ENCODE measurements at places on chromosomes 12 and 14. TPM values are rescaled to one million over a fixed set of nuclear protein-coding genes. Genes with fewer than 3 reads are reported as not detected.

DNA sequence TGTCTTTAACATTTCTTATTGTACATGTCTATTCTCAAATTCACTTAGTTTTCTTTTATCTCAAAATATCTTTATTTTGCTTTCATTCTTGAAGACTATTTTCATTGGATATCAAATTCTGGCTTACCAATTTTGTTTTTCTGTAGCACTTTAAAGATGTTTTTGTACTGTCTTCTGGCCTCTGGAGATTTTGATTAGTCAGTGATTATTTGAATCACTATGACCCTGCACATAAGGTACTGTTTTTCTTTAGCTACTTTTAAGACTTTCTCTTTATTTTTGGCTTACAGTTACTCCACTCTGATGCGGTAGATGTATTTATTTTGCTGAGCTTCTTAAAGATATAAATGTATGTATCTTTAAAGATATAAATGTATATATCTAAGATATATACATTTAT is 49.6 kb downstream of the MYRFL start:
- H3K4me1 ChIP-seq = no peaks in the 10 kb centered on the region
- DNase-seq = no peak
- H3K27me3 ChIP-seq = peaks cover 1% of the 10 kb centered on the region
- no peaks in the 10 kb centered on the region for H3K36me3 ChIP-seq

- DNase-seq = no peak
- H3K4me3 ChIP-seq = no peak overlapping the region
- peaks cover 11% of the 10 kb centered on the region for H3K36me3 ChIP-seq
- peaks cover 2% of the 10 kb centered on the region for H3K4me1 ChIP-seq
- no peak overlapping the region for H3K27ac ChIP-seq
These were observed 179.3 kb upstream of the BTG1 start for GRCh38 chr12:92324849-92325500.

GRCh38 chr12:119634743-119635142 is 33.2 kb upstream of the PRKAB1 start:
- no peak overlapping the region for H3K27ac ChIP-seq
- no peaks in the 10 kb centered on the region for H3K4me1 ChIP-seq
- H3K36me3 ChIP-seq = no peaks in the 10 kb centered on the region
- H3K4me3 ChIP-seq = no peak overlapping the region
- H3K27me3 ChIP-seq = peaks cover 3% of the 10 kb centered on the region

The PIANP gene
- 48.8 TPM for total RNA-seq

DNA sequence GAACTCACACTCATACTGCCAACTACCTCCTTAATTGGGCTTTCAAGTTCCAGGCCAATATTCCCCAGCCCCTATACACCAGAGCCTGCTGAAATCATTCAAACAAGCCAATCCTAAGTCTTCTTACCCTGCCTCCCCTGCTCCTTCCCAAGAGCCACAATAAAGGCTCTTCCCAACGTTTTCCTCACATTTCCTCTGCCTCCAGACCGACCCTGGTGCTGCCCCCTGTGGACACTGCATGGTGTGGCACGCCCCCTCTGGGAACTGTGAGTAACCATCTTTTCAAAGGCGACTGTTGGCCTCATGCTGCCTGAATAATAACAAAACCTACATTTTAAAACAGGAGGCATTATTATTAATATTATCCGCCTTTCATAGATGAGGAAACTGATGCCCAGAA is 111.6 kb upstream of the NOS1 start:
- H3K36me3 ChIP-seq = no peaks in the 10 kb centered on the region
- no peaks in the 10 kb centered on the region for H3K4me1 ChIP-seq
- H3K4me3 ChIP-seq = no peak overlapping the region
- H3K27me3 ChIP-seq = no peaks in the 10 kb centered on the region

DNA sequence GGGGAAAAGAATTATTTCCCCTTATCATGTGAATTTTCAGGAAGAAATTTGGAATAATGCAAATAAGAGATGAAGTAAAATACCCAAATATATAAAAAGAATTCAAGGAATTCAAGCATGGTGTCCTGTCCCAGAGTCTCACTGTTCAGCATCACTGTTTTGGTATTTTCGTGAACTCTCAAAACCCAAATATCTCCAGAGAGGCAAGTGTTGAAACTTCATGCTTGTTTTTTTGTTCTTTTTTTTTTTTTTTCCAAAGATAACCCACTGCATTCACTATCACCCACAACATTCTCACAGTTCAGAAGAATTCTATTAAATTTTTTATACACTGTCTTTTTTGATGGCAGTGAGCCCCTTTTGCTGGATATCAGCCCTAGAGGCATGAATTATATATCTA is 354.9 kb downstream of the DIO2 start:
- no peak for DNase-seq
- no peaks in the 10 kb centered on the region for H3K4me1 ChIP-seq
- no peak overlapping the region for H3K4me3 ChIP-seq
- H3K36me3 ChIP-seq = no peaks in the 10 kb centered on the region

DNA sequence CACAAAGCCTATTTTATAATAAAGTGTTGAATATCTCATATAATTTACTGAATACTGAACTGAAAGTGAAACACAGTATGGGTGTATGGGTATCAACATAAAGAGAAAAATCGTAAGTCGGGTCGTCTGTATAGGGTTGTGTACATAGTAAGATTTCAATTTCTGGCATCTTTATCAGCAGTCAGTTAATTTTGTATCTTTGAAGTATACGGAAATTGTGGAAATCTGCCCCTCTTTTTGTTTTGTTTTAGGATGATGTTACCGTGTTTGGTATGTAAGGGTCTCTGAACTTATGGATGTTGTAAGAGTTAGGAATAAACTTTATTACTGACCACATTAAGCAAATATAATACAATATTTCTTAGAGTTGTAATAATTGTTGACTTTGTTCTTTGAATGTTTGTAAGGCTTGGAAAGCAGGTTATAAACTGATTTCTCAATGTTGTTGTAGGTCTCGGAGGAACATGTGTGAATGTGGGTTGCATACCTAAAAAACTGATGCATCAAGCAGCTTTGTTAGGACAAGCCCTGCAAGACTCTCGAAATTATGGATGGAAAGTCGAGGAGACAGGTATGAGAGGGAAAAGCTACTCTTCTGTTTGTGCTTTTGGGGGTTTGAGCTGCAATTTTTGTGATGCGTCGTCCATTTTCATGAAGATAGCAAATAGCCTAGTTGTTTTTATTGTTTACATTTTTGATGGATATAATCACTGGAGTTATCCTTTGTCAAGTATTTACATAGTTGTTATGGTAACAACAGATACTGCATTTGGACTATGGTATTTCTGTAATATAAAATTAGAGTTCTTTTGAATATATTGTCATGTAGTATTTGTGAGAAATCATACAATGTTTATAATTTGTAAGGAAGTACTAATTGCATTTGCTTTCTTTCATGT is 12.0 kb downstream of the EID3 start:
- no peaks in the 10 kb centered on the region for H3K27me3 ChIP-seq
- H3K4me1 ChIP-seq = no peaks in the 10 kb centered on the region
- H3K36me3 ChIP-seq = no peaks in the 10 kb centered on the region
- H3K4me3 ChIP-seq = no peak overlapping the region
- H3K27ac ChIP-seq = no peak overlapping the region

The PMEL gene
- total RNA-seq = 851 TPM

DNA sequence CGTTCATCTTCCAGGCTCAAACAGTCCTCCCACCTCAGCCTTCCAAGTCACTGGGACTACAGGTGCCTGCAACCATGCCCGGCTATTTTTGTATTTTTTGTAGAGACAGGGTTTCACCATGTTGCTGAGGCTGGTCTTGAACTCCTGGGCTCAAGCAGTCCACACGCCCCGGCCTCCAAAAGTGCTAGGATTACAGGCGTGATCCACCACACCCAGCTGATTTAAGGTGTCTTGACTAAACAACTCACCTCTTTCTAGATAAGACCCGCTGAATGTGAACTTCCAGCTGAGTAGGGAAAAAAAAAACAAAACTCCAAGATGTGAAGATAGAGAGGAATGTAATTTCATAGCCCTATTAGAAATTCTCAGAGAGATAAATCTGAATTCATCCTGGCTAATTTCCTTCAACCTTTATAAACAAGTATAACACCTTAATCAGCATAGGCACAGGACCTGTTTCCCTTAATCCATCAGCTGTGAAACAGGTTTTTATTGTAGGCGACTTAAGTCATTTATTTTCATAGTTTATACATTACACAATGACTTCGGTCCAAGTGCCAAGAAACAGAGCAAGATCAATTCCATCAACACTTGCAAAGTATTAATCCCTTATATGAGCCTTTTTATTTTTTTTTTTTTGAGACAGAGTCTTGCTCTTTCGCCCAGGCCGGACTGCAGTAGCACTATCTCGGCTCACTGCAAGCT is 51.5 kb downstream of the HCAR2 start:
- no peak for DNase-seq
- H3K36me3 ChIP-seq = no peaks in the 10 kb centered on the region
- H3K27me3 ChIP-seq = no peaks in the 10 kb centered on the region
- no peaks in the 10 kb centered on the region for H3K4me1 ChIP-seq
- no peak overlapping the region for H3K27ac ChIP-seq
- no peak overlapping the region for H3K4me3 ChIP-seq

DNA sequence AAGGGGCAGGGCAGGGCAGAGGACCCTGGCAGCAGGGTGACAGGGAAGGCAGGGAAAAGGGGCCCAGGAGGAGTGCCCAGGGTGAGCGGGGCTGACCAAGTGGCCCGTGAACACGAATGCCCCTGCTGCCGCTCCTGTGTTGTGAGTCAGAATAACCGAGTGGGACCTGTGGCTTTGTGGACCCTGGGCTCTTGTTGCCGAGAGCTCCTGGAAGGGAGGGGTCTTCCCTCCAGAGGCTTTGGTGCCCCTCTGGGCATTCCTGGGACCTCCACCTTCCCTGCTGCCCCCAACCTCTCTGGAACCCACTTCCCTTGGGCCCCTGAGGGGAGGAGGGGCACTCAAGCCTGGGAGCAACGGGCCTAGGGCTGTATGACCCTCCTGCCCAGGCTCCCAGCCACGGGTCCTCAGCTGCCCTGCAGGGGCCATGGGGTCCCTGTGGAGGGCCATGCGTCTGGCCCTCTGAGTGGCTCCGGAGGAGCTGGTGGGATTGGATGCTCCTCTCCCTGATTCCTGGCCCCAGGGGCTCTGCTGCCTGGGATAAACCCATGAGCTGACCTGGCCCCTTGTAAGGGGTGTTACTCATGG is 319.4 kb downstream of the TMEM121 start:
- H3K27ac ChIP-seq = no peak overlapping the region
- H3K27me3 ChIP-seq = peaks cover 11% of the 10 kb centered on the region
- no peaks in the 10 kb centered on the region for H3K4me1 ChIP-seq
- H3K36me3 ChIP-seq = peaks cover 18% of the 10 kb centered on the region

DNA sequence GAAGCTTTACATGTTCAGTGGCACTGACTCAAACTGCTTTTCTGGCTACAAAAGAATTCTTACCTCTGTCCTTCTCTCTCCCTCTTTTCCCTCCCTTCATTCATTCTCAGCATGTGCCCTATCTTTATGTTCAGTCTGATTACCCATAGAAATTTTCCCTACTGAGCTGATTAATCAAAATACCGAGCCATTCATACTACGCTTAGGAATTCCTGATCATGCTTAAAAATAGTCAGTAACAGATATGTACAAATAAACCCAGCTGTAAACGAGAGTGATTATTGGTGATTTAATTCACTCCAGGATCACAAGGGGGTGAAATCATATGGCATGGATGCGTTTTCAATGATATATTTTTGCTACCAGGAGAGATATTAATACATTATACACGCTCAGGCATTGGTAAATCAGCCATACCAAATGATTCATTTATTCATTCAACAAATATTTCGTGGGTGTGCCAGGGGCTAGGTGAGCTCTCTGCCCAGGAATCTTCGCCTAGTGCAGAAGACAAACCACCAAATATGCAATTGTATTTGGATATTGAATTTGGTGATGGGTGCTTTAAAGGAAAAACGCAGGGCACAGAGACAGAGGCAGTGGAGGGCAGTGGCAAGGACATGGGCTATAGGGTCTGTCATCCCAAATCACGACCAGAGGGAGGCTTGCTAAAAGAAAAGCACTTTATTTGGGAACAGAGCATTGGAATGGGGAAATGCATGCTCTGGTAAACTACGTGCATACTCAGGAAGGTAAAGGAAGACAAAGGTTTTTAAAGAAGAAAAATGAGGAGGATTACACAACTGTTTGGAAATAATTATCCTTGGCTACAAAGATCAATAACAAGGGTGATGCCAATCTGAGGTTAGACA is 13.9 kb upstream of the VRK1 start:
- H3K4me1 ChIP-seq = peaks cover 7% of the 10 kb centered on the region
- no peaks in the 10 kb centered on the region for H3K27me3 ChIP-seq
- H3K36me3 ChIP-seq = no peaks in the 10 kb centered on the region
- H3K27ac ChIP-seq = no peak overlapping the region
- DNase-seq = no peak

The ESRRB gene
- 1.7 TPM for total RNA-seq

The AMN gene
- 0.34 TPM for total RNA-seq

GRCh38 chr14:76937181-76938091 is 91.1 kb downstream of the IRF2BPL start:
- H3K36me3 ChIP-seq = no peaks in the 10 kb centered on the region
- peak; percentile 83 for DNase-seq
- peak overlapping the region; percentile 95 for H3K27ac ChIP-seq
- H3K27me3 ChIP-seq = peaks cover 21% of the 10 kb centered on the region
- peaks cover 39% of the 10 kb centered on the region for H3K4me1 ChIP-seq

The GNG2 gene
- 245 TPM for total RNA-seq

The GABARAPL1 gene
- 110 TPM for total RNA-seq

- H3K36me3 ChIP-seq = no peaks in the 10 kb centered on the region
- no peaks in the 10 kb centered on the region for H3K27me3 ChIP-seq
- no peaks in the 10 kb centered on the region for H3K4me1 ChIP-seq
- no peak overlapping the region for H3K27ac ChIP-seq
- DNase-seq = no peak
These were observed 10.1 kb upstream of the DLGAP5 start for GRCh38 chr14:55201219-55202101.

The ATP5F1B gene
- total RNA-seq = 735 TPM

The A2M gene
- total RNA-seq = 346 TPM

- peaks cover 5% of the 10 kb centered on the region for H3K4me1 ChIP-seq
- H3K27ac ChIP-seq = no peak overlapping the region
- H3K4me3 ChIP-seq = no peak overlapping the region
- H3K27me3 ChIP-seq = peaks cover 8% of the 10 kb centered on the region
These were observed 34.5 kb downstream of the FBRSL1 start for GRCh38 chr12:132524405-132524804.

DNA sequence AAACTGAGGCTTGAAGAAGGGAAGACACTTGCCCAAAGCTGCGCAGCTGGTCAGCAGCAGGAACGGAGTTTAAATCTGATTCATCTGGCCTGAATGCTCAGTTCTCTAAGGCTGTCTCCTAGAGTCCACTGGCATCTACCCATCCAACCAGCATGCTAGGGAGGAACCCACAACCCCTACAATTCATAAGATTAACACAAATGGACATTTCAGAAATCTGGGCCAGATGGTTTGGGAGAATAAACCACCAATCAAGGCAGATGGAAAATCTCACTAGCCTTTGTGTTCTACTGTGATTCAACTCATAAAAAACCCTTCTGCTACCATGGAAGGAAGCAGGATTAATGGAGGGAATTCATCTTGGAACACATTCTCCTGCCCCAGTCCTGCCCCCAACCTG is 67.8 kb downstream of the WSCD2 start:
- no peaks in the 10 kb centered on the region for H3K36me3 ChIP-seq
- H3K27ac ChIP-seq = no peak overlapping the region
- no peak for DNase-seq
- no peaks in the 10 kb centered on the region for H3K4me1 ChIP-seq

The C14orf132 gene
- total RNA-seq = 552 TPM

The TPH2 gene
- total RNA-seq = 0.34 TPM

GRCh38 chr12:57545809-57546437 is 1.1 kb downstream of the DCTN2 start:
- peaks cover 39% of the 10 kb centered on the region for H3K4me1 ChIP-seq
- H3K27ac ChIP-seq = peak overlapping the region; percentile 100
- H3K27me3 ChIP-seq = peaks cover 18% of the 10 kb centered on the region
- DNase-seq = no peak

The INSM2 gene
- total RNA-seq = 21.7 TPM

The CDK17 gene
- 46.7 TPM for total RNA-seq

All from glutamatergic neuron (in vitro differentiated cells).